ENCODE measurements at places on chromosomes 2 and 18. TPM values are rescaled to one million over a fixed set of nuclear protein-coding genes. Genes with fewer than 3 reads are reported as not detected.

GRCh38 chr2:14257801-14258507 is 374.6 kb upstream of the LRATD1 start:
- no peak for DNase-seq
- no peaks in the 10 kb centered on the region for H3K36me3 ChIP-seq
- H3K27ac ChIP-seq = no peak overlapping the region
- H3K27me3 ChIP-seq = no peaks in the 10 kb centered on the region
- no peak overlapping the region for H3K4me3 ChIP-seq
- no peaks in the 10 kb centered on the region for H3K4me1 ChIP-seq

GRCh38 chr18:69840445-69840844 is 107.2 kb downstream of the CD226 start:
- H3K27ac ChIP-seq = no peak overlapping the region
- H3K36me3 ChIP-seq = no peaks in the 10 kb centered on the region
- H3K4me3 ChIP-seq = no peak overlapping the region
- no peak for DNase-seq
- no peaks in the 10 kb centered on the region for H3K27me3 ChIP-seq

Gene CCDC141
- 29.6 TPM for total RNA-seq

DNA sequence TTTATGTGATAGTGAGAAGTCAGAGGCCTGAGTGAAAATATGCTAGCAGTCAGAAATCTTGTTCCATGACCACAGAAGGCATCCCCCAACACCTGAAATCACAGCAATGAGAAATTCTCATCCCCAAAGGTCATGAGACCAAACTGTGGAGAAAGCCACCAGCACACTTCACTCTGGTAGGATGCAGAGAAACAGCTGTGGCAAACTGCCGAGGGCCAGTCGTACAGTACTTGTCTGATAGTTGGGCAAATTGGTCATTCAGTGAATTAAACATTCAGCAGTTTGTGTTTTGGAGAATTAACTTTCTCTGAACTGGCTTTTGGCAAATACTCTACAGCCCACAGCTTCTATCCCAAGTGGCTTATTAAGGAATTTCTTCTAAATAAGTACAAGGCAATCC is 117.2 kb downstream of the TSN start:
- no peak overlapping the region for H3K27ac ChIP-seq
- H3K36me3 ChIP-seq = no peaks in the 10 kb centered on the region
- no peak overlapping the region for H3K4me3 ChIP-seq
- H3K27me3 ChIP-seq = no peaks in the 10 kb centered on the region

Gene FOXD4L1
- total RNA-seq = 0.17 TPM

DNA sequence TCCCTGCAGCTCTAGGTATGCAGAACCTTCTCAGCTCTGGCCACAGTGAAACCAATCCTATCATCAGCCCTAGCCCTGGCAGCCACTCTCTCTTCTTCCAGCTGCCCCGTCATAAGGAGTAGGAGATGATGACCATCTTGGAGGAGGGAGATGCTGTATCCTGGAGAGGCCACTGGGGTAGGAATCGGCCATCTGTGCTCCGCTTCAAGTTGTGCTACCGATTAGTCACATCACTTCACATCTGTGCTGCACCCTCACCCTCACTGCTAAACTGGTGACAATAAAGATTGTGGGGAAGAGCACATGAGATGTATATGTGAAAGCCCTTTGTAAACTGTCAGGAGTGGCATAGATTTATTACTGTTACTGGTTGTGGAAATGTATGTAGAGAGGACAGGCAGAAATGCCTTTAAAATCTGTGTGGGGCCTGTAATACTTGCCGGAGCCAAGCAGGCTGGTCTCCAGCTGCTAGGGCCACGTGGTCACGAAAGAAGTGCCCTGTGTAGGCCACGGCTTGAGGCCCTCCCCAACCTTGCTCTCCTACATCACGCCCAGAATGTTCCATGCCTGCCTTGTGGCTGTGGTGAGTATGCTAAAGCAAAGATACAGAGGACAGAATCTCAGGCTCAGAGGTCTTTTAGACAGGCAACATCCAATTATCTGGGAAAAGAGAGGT is 236.8 kb downstream of the CLIP4 start:
- H3K4me1 ChIP-seq = no peaks in the 10 kb centered on the region
- no peak for DNase-seq
- H3K36me3 ChIP-seq = no peaks in the 10 kb centered on the region
- no peak overlapping the region for H3K27ac ChIP-seq
- peaks cover 7% of the 10 kb centered on the region for H3K27me3 ChIP-seq

- H3K27ac ChIP-seq = peak overlapping the region; percentile 49
- no peak overlapping the region for H3K4me3 ChIP-seq
- H3K4me1 ChIP-seq = no peaks in the 10 kb centered on the region
- H3K27me3 ChIP-seq = no peaks in the 10 kb centered on the region
- H3K36me3 ChIP-seq = no peaks in the 10 kb centered on the region
- no peak for DNase-seq
Measured at GRCh38 chr18:26723981-26724380, 141.5 kb downstream of the AQP4 start.

Gene DSG1
- not detected for total RNA-seq

Gene TMEM127
- 79.9 TPM for total RNA-seq

Gene HDHD2
- 35.9 TPM for total RNA-seq

Gene PJVK
- 2.7 TPM for total RNA-seq

DNA sequence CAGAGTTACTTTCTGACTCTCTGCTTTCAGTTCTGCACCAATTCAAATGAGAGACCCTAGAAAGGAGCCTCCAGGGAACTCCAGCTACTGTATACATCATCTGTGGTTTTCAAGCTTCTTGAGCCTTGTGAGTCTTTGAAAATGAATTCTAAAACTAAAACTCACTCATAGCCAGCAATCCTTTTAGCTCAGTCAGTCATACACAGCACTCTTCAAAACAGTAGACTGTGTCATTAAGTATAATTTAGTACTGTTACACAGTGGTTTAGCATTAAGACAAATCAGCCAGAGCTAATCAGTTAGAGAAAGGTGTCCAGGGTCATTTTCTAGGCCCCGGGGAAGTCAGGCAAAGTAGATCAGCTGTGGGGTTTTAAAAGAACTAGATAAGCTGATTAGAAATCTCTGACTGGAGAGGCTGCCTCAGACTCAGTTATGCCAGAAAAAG is 322.1 kb upstream of the THUMPD2 start:
- no peaks in the 10 kb centered on the region for H3K27me3 ChIP-seq
- H3K27ac ChIP-seq = no peak overlapping the region
- no peaks in the 10 kb centered on the region for H3K36me3 ChIP-seq
- no peak for DNase-seq
- no peak overlapping the region for H3K4me3 ChIP-seq

- H3K27me3 ChIP-seq = peaks cover 27% of the 10 kb centered on the region
- H3K4me3 ChIP-seq = peak within 1 kb of the TSS; percentile 55
- peak; percentile 95 for DNase-seq
- H3K4me1 ChIP-seq = peaks cover 12% of the 10 kb centered on the region
Measured at GRCh38 chr2:240997856-240998705, at the start of gene SNED1. Gene SNED1, plus strand, starts transcription at chr2:240998618. Its CDS starts 220 bp downstream, at chr2:240998838.

DNA sequence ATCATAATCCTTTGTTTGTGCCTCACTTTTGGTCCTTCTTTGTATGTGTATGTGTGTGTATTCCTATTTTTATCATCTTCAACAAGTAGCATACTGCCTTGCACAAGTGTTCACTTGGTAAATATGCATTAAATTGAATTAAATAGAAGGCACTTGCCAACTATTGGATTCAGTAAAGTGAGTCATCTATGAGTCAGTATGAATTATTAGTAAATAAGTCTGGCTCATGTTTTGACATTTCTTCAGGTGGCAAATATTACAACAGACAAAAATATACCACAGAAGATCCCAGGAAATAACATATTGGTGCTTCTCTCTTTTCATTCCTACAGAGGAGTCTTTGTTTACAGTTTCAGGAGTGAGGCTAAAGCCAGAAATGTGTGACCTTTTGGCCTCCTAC is 84.1 kb downstream of the CDK15 start:
- H3K27me3 ChIP-seq = no peaks in the 10 kb centered on the region
- DNase-seq = no peak
- H3K4me3 ChIP-seq = no peak overlapping the region
- no peaks in the 10 kb centered on the region for H3K4me1 ChIP-seq
- H3K27ac ChIP-seq = no peak overlapping the region
- no peaks in the 10 kb centered on the region for H3K36me3 ChIP-seq

DNA sequence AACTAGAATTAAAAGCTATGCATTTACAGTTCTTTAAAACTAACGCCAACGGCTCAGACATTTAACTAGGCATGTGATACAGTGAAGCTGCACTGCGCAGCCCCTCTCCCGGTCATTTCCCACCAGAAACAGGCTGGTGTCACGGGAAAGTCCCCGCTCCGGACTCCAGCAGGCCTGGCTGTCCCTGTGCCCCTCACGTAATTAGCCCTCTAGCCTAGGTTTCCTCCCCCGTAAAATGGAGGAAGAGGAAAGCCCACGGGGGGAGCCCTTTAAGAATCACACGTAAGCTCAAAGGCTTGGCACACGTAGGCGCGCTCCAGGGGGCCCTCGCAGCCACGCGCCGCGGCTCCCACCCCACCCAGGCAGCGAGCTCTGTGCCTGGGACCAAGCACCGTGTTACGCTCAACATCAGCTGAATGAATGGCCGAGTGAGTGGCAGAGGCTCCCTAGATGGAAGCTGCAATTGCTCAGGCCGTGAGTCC is 48.0 kb downstream of the KCNIP3 start:
- peaks cover 20% of the 10 kb centered on the region for H3K4me1 ChIP-seq
- H3K27ac ChIP-seq = no peak overlapping the region
- H3K27me3 ChIP-seq = peaks cover 7% of the 10 kb centered on the region
- H3K36me3 ChIP-seq = no peaks in the 10 kb centered on the region
- no peak for DNase-seq

- no peak overlapping the region for H3K27ac ChIP-seq
- H3K36me3 ChIP-seq = no peaks in the 10 kb centered on the region
- no peak overlapping the region for H3K4me3 ChIP-seq
- no peaks in the 10 kb centered on the region for H3K27me3 ChIP-seq
- H3K4me1 ChIP-seq = no peaks in the 10 kb centered on the region
Measured at GRCh38 chr2:215983581-215984351, 29.6 kb downstream of the MREG start.

DNA sequence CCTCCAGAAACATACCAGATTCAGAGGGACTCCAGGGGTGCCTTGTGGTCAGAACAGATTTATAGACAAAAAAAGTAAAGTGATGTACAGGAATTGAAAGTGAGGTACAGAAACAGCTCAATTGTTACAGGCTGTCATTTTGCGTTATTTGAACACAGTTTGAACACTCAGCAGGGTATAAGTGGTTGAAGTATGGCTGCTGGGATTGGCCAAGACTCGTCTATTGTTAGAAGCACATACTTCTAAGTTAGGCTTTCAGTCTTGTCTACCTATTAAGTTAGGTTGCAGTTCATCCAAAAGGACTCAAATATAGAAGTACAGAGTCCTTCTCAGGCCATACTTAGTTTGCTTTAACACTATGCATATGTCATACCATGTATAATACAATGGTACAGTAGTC is 21.0 kb upstream of the GRB14 start:
- H3K4me3 ChIP-seq = no peak overlapping the region
- no peak for DNase-seq
- H3K27ac ChIP-seq = no peak overlapping the region
- H3K4me1 ChIP-seq = no peaks in the 10 kb centered on the region
- no peaks in the 10 kb centered on the region for H3K36me3 ChIP-seq
- H3K27me3 ChIP-seq = no peaks in the 10 kb centered on the region

GRCh38 chr2:177393203-177393755 is 706 bp downstream of the AGPS start:
- H3K27me3 ChIP-seq = no peaks in the 10 kb centered on the region
- no peak for DNase-seq
- peaks cover 6% of the 10 kb centered on the region for H3K4me1 ChIP-seq
- peak overlapping the region; percentile 76 for H3K27ac ChIP-seq
- H3K4me3 ChIP-seq = peak overlapping the region; percentile 87

DNA sequence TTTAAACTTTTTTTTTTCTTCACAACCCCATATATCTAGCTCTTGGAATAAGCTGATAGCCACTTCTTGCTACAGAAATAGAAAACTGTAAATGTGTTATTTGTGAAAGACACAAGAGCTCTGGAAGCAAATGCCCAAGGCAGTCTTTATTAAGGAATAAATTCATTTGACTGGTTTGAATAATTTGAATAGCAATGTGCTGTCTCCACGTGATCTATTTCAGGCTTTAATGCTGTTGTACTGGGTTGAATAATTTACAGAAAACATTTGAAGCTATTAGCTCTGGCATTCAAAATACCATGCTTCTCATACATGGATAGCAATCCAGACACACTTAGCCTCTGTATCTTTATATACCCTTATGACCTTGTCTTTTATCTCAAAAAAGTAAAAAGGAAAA is 366.7 kb upstream of the KCNJ3 start:
- no peak overlapping the region for H3K27ac ChIP-seq
- no peak overlapping the region for H3K4me3 ChIP-seq
- DNase-seq = no peak
- H3K4me1 ChIP-seq = no peaks in the 10 kb centered on the region
- H3K27me3 ChIP-seq = no peaks in the 10 kb centered on the region

Gene TMEM17
- 2.7 TPM for total RNA-seq

Gene GORASP2
- total RNA-seq = 84.4 TPM

GRCh38 chr2:216740557-216741222 is 45.3 kb upstream of the IGFBP5 start:
- no peak overlapping the region for H3K27ac ChIP-seq
- no peaks in the 10 kb centered on the region for H3K27me3 ChIP-seq
- no peak for DNase-seq
- H3K4me1 ChIP-seq = no peaks in the 10 kb centered on the region
- no peak overlapping the region for H3K4me3 ChIP-seq

Gene PROC
- total RNA-seq = not detected

- H3K36me3 ChIP-seq = peaks cover 37% of the 10 kb centered on the region
- H3K4me3 ChIP-seq = peak overlapping the region; percentile 13
- peaks cover 14% of the 10 kb centered on the region for H3K4me1 ChIP-seq
Measured at GRCh38 chr18:12679183-12679786, 21.4 kb upstream of the SPIRE1 start.

DNA sequence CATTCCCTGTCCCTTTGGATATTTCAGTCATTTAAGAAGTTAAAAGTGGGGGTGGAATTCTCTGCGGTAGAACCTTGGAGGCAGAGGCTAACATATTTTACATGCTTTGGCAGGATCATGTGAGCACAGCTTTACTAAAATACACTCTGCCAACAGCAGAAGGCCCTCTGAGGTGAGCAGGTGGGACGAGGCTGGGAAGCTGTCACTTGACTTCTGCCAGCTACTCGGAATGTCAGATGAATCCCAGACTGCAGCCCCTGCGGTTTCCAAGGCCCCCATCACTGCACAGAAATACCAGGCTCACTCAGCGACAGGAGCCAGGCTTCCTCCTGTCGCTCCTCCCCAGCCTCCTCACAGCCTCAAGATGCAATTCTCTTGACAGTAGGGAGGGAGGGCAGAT is 220.9 kb upstream of the REV1 start:
- DNase-seq = no peak
- H3K36me3 ChIP-seq = no peaks in the 10 kb centered on the region
- no peaks in the 10 kb centered on the region for H3K4me1 ChIP-seq
- H3K4me3 ChIP-seq = no peak overlapping the region
- no peak overlapping the region for H3K27ac ChIP-seq
